Activated T-helper 17 cell treated with anti-CD3 and anti-CD28 coated beads, Interleukin-2, amount 50 U/mL, for 72 hours (primary cell): ENCODE measurements at places on chromosomes 3 and 15. TPM values are rescaled to one million over a fixed set of nuclear protein-coding genes. Genes with fewer than 3 reads are reported as not detected.

DNA sequence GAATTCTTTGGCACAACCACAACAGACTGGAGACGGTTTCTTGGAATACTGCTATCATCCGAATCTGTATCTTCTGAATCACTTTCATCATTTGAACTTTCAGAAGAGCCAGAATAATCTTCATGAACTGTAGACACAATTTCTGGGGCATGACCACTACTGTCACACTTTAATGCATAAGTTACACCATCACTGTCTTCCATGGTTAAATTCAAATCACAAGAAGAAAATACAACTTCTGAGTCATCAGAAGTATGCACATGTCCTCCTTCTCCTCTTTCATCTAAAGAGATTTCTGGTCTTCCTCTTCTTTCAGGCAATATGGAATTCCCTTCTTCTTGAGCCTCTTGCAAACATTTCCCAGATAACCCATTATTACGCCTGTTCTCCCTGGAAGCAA, 42.5 kb downstream of the SETD2 start:
- H3K36me3 ChIP-seq: peaks cover 94% of the 10 kb centered on the region
- H3K27me3 ChIP-seq: no peaks in the 10 kb centered on the region
- H3K4me3 ChIP-seq: no peak overlapping the region
- peaks cover 25% of the 10 kb centered on the region for H3K4me1 ChIP-seq

The ZKSCAN7 gene
- 1.6 TPM for total RNA-seq

The OXTR gene
- 2.1 TPM for total RNA-seq

DNA sequence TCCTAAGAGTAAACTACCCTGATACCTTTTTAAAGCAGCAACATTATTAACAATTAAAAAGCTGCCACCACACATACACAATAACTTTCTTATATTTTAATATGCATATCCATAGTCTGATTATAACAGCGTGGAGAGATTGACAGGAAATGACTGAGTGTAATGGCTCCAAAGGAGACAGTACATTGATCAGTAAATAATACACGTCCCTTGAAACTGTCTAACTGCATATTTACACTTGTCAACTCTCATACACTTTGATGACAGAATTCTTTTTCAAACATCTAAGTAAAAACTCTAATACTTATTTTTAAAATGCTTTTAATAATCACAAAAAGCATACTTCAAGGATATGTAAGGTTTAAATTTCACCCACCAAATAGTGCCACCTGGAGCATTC, 99.5 kb downstream of the FOXP1 start:
- H3K4me3 ChIP-seq: no peak overlapping the region
- peaks cover 35% of the 10 kb centered on the region for H3K4me1 ChIP-seq
- no peak overlapping the region for H3K27ac ChIP-seq
- H3K27me3 ChIP-seq: no peaks in the 10 kb centered on the region
- no peaks in the 10 kb centered on the region for H3K36me3 ChIP-seq

DNA sequence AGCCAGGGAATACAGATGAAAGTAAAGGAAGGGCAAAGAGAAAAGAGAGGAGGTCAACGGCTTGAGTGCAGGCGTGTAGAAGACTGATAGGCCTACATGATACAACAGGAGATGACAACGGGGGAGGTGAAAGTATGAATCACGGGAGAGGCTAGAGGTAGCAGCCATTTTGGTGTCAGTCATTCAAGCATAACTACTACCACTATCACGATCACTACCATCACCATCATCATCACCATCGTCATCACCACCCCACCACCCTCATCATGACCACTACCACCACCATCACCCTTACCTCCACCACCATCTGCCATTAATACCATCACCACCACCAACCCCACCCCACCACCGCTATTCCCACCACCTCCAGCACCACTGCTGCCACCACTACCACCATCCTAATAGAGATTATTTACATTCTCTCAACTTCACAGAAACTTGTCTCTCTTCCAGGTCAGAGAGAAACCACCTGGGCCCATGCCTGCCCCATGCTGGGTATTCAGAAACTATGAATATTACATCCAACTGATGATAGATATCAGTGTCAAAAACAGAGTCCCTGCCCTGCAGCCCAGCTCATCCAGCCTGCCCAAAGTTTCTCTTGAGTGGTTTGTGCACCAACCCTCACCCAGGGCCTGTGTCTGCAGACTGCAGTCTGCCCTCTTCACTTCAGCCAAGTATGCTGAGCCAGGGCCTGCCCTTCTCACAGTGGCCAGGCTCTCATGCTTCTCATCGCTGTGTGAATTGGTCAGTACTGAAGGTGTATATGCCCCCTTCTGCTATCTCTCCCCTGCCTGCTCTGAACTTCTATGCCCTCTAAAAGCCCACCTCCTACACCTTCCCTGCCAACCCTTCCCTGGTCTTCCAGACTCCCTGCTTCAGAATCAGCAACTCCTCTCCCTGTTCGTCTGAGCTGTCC, 215.6 kb upstream of the TLE3 start:
- ATAC-seq: peak; percentile 46
- no peak overlapping the region for H3K27ac ChIP-seq
- H3K36me3 ChIP-seq: no peaks in the 10 kb centered on the region
- no peak overlapping the region for H3K4me3 ChIP-seq
- H3K27me3 ChIP-seq: peaks cover 4% of the 10 kb centered on the region

GRCh38 chr15:70507772-70508371, 255.5 kb downstream of the UACA start:
- H3K27me3 ChIP-seq: no peaks in the 10 kb centered on the region
- H3K4me1 ChIP-seq: peaks cover 40% of the 10 kb centered on the region
- ATAC-seq: no peak
- H3K36me3 ChIP-seq: no peaks in the 10 kb centered on the region
- peak overlapping the region; percentile 36 for H3K27ac ChIP-seq

The ITIH1 gene
- not detected for total RNA-seq

GRCh38 chr3:197000211-197000610, 29.4 kb downstream of the MELTF start:
- H3K36me3 ChIP-seq: no peaks in the 10 kb centered on the region
- no peak overlapping the region for H3K27ac ChIP-seq
- H3K4me3 ChIP-seq: no peak overlapping the region
- no peaks in the 10 kb centered on the region for H3K27me3 ChIP-seq
- peaks cover 4% of the 10 kb centered on the region for H3K4me1 ChIP-seq

DNA sequence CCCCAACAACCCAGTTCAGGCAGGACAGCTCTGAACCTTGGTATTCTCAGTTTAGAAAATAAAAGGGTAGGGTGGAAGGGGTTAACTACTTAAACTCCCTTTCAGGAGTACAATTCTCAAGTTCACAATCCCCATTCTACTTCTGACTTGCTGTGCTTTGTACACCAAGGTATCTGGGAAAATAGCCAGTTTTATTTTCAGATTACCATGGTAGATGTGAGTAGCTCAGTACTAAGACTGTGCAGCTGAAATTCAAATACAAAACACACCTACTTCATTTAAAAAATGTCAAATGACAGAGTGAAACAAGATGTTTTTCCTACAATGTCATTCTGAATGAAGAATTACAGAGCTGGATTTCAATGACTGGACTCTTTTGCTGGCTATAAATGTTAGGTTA, 27.4 kb downstream of the SLC7A14 start:
- H3K27ac ChIP-seq: no peak overlapping the region
- no peaks in the 10 kb centered on the region for H3K36me3 ChIP-seq
- ATAC-seq: no peak
- peaks cover 20% of the 10 kb centered on the region for H3K27me3 ChIP-seq

GRCh38 chr3:118963711-118964110, 70.9 kb downstream of the IGSF11 start:
- no peak overlapping the region for H3K27ac ChIP-seq
- no peaks in the 10 kb centered on the region for H3K4me1 ChIP-seq
- H3K27me3 ChIP-seq: peaks cover 4% of the 10 kb centered on the region
- H3K4me3 ChIP-seq: no peak overlapping the region

- H3K27ac ChIP-seq: no peak overlapping the region
- peak overlapping the region; percentile 22 for H3K4me3 ChIP-seq
- H3K4me1 ChIP-seq: no peaks in the 10 kb centered on the region
- ATAC-seq: no peak
Observed at GRCh38 chr15:31081056-31081455, 20.5 kb downstream of the TRPM1 start.

GRCh38 chr3:179608931-179609720, 4.5 kb downstream of the NDUFB5 start:
- H3K27me3 ChIP-seq: no peaks in the 10 kb centered on the region
- ATAC-seq: peak; percentile 82
- peaks cover 43% of the 10 kb centered on the region for H3K36me3 ChIP-seq
- H3K4me1 ChIP-seq: peaks cover 38% of the 10 kb centered on the region

- H3K4me1 ChIP-seq: no peaks in the 10 kb centered on the region
- no peak overlapping the region for H3K4me3 ChIP-seq
- H3K36me3 ChIP-seq: no peaks in the 10 kb centered on the region
- H3K27me3 ChIP-seq: no peaks in the 10 kb centered on the region
- no peak overlapping the region for H3K27ac ChIP-seq
- ATAC-seq: no peak
Observed at GRCh38 chr3:171967137-171967783, 72.1 kb upstream of the FNDC3B start.

GRCh38 chr3:146195605-146196004, 34.6 kb upstream of the PLOD2 start:
- H3K36me3 ChIP-seq: no peaks in the 10 kb centered on the region
- no peak overlapping the region for H3K4me3 ChIP-seq
- H3K27me3 ChIP-seq: peaks cover 6% of the 10 kb centered on the region
- no peak for ATAC-seq
- H3K4me1 ChIP-seq: no peaks in the 10 kb centered on the region

The PPM1L gene
- total RNA-seq: 2.1 TPM

DNA sequence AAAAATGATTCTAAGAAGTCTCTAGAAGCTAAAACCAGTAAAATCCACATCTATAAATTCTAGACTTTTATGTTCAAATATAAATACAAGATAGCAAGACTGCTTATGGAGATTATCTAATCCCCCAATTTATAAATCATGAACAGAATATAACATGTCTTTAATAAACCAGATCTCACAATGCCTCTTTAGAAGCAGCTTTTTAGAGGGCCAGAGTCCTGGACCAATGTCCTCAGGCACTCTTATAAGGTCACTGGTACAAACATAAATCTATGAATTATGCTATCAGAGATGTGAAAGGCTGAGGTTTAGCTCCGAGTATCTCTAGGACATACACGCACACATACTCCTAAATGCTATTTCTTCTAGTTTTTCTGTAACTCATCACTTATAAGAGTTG, 78.3 kb downstream of the ADAM10 start:
- H3K27ac ChIP-seq: no peak overlapping the region
- no peak overlapping the region for H3K4me3 ChIP-seq
- H3K36me3 ChIP-seq: peaks cover 32% of the 10 kb centered on the region
- no peak for ATAC-seq
- no peaks in the 10 kb centered on the region for H3K27me3 ChIP-seq
- no peaks in the 10 kb centered on the region for H3K4me1 ChIP-seq

The TRA2B gene
- 158 TPM for total RNA-seq

The PLA2G4D gene
- 0.09 TPM for total RNA-seq

The MYEF2 gene
- 25.2 TPM for total RNA-seq

The GABRR3 gene
- total RNA-seq: not detected

GRCh38 chr15:63601026-63601703, 4.0 kb downstream of the FBXL22 start:
- ATAC-seq: peak; percentile 25
- H3K27me3 ChIP-seq: no peaks in the 10 kb centered on the region
- peaks cover 17% of the 10 kb centered on the region for H3K4me1 ChIP-seq

- peaks cover 11% of the 10 kb centered on the region for H3K27me3 ChIP-seq
- H3K4me1 ChIP-seq: no peaks in the 10 kb centered on the region
- ATAC-seq: no peak
- H3K27ac ChIP-seq: no peak overlapping the region
- H3K36me3 ChIP-seq: no peaks in the 10 kb centered on the region
- H3K4me3 ChIP-seq: no peak overlapping the region
Observed at GRCh38 chr15:47887241-47887800, 170.0 kb downstream of the SEMA6D start.

- H3K27ac ChIP-seq: no peak overlapping the region
- H3K4me1 ChIP-seq: peaks cover 4% of the 10 kb centered on the region
Observed at GRCh38 chr15:98731712-98732450, 83.5 kb downstream of the IGF1R start.
